Esophagus squamous epithelium (tissue), 5 donors: ENCODE measurements at places on chromosomes 3 and 15.
A peak's percentile ranks its signal among the peaks of the same experiment; 100 is the strongest.

DNA sequence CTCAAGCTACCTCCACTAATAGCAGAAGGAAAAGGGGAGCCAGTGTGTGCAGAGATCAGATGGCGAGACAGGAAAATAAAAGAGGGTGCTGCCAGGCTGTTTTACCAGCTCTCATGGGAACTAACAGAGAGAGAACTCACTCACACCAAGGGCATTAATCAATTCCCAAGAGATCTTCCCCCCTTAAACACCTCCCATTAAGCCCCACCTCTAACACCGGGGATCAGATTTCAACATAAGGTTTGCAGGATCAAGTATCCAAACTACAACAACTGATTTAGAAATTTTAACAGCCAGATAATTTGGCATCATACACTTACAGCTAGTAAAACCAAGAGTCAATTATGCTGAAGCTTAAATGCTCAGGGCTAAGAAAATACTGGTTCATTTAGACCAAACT is 18.9 kb downstream of the CD200 start:
- H3K4me1 ChIP-seq: no peaks in the 10 kb centered on the region
- DNase-seq: no peak
- H3K4me3 ChIP-seq: no peak overlapping the region
- no peaks in the 10 kb centered on the region for H3K27me3 ChIP-seq
- H3K36me3 ChIP-seq: no peaks in the 10 kb centered on the region

GRCh38 chr3:45914362-45915058 is 28.2 kb downstream of the CCR9 start:
- H3K27me3 ChIP-seq: no peaks in the 10 kb centered on the region
- no peak for DNase-seq
- H3K36me3 ChIP-seq: peaks cover 25% of the 10 kb centered on the region
- no peaks in the 10 kb centered on the region for H3K4me1 ChIP-seq
- no peak overlapping the region for H3K27ac ChIP-seq
- H3K4me3 ChIP-seq: no peak overlapping the region

DNA sequence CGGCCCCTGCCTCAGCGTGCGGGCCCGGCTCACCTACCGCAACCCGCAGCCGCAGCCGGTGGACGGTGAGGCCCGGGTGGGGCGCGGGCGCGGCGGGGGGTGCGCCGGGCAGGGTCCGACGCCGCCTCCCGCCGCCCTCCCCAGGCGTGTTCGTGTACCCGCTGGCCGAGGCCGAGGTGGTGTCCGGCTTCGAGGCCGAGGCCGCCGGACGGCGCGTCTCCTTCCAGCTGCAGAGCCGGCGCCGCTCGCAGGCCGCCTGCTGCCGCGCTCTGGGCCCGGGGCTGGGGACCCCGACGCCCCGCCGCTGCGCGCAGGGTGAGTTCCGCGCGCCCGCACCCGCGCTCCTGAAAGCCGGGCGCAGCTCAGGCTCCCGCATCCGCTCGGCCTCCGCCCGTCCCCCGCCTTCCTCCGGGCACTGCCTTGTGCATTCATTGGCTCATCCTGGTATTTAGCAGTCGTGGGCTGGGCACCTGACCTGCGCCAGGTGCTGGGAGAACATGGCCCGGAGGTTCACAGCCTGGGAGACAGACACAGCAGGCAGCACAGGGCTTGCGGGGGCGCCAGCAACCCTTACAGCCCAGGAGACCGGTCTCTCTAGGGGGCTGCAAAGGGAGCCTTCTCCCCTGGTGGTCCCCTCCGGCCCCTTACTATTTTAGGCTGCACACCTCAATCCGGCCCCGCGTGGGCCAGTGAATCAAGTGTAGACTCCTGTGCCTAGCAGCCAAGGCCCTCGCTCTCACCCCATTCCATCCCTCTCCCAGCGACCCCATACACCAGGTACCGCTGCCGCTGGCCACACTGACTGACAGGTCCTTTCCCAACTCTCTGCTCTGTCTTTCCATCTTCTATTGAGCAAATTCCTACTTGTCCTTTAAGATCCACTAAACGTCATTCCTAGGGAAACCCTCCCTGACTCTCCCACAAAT is 1.5 kb downstream of the VWA5B2 start:
- DNase-seq: no peak
- H3K4me1 ChIP-seq: peaks cover 21% of the 10 kb centered on the region
- no peak overlapping the region for H3K27ac ChIP-seq
- H3K4me3 ChIP-seq: peak overlapping the region; percentile 39
- no peaks in the 10 kb centered on the region for H3K36me3 ChIP-seq
- peaks cover 13% of the 10 kb centered on the region for H3K27me3 ChIP-seq

GRCh38 chr3:127789051-127789450 is 33.3 kb downstream of the MGLL start:
- no peak overlapping the region for H3K4me3 ChIP-seq
- H3K27ac ChIP-seq: no peak overlapping the region
- no peaks in the 10 kb centered on the region for H3K27me3 ChIP-seq
- H3K36me3 ChIP-seq: peaks cover 54% of the 10 kb centered on the region
- H3K4me1 ChIP-seq: peaks cover 13% of the 10 kb centered on the region

- H3K36me3 ChIP-seq: no peaks in the 10 kb centered on the region
- no peaks in the 10 kb centered on the region for H3K27me3 ChIP-seq
- no peak overlapping the region for H3K4me3 ChIP-seq
- no peak overlapping the region for H3K27ac ChIP-seq
- no peak for DNase-seq
These were observed 16.3 kb upstream of the VPS8 start for GRCh38 chr3:184795522-184796190.
